ENCODE measurements at places on chromosomes 6 and 20.

- DNase-seq = no peak
Observed at GRCh38 chr20:50293284-50294139, 102.9 kb downstream of the CEBPB start.

GRCh38 chr6:43579171-43579570 is 3.2 kb downstream of the POLH start:
- DNase-seq = no peak

DNA sequence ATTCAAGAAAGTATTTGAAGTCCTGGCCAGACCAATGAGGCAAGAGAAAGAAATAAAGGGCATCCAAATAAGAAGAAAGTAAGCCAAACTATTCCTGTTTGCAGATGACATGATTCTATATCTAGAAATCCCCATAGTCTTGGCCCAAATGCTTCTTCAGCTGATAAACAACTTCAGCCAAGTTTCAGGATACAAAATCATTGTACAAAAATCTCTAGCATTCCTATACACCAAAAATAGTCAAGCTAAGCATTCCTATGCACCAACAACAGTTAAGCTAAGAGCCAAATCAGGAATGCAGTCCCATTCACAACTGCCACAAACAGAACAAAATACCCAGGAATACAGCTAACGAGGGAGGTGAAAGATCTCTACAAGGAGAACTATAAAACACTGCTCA is 60.1 kb upstream of the PHIP start:
- no peak for DNase-seq

DNA sequence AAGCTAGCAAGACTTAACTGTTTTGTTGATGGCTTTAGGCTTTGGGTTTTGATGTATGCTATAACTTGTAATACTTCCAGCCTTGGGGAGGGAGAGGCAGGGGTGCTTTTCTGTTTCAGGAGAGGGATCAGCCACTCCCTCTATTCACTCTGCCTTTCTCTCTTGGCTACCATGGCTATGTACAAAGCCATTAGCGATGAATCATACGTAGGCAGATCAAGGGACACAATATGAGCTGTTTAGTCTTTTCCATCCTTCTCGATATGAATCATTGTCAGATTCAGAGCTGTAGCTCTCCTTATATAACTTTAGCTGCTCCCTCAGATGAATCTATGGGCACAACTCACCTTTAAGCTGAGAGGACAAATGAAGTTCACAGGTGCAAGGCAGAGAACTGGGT is 230.6 kb downstream of the TSHZ2 start:
- no peak for DNase-seq

- no peak for DNase-seq
Observed at GRCh38 chr20:47529840-47530239, 28.2 kb downstream of the NCOA3 start.

GRCh38 chr20:58568126-58568482 is 52.9 kb upstream of the APCDD1L start:
- DNase-seq = no peak

GRCh38 chr6:299104-299980 is 7.1 kb downstream of the DUSP22 start:
- DNase-seq = no peak

DNA sequence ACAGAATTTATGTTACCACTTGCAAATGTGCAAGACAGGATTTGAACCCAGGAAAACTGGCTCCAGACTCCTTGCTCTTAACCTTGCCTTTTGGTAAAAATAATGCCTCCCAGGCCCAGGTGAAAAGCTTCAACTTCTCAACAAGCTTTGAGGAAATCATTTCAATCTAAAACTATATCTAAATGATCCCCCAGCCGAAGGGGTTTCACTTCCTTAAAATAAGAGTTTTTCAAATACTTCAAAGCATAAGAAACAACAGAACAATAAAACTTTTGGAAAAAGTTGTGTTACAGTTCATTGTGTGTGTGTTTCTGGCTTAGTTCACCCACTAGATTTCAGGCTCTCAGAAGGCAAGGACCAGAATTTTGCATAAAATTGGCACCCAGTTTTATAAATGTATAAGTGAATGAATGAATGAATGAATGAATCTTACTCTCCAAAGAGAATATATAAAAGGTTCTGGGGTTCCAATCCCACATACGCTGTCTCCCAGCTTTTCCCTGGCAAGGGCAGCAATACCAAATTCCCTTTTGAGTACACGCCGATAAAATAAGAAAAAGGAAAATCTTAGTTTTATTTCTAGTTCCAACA is 5.4 kb downstream of the OR2H2 start:
- DNase-seq = no peak

DNA sequence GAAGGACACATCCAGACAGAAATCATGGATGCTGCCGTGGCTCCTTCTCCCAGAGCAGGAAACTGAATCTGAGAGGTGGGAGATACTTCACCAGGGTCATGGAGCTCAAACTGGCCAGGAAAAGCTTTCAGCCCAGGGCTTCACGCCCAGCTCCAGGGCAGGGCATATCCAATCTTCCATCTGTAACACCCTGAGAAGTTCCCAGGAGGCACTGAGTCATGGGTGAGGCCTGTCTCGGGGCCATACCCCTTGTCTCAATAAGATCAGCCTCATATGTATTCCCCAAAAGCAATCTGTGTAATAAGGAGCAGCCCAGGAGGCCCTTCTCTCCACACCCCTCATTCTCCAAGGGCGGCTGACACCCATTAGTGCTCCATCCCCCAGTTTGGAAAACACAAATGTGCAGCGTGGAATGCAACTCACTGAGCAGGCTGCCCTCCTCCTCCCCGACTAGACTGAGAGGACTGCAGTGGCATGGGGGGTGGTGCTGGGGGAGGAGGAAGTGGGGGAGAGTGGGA is 439.3 kb upstream of the SULF2 start:
- DNase-seq = no peak

GRCh38 chr6:16183187-16183664 is 54.3 kb downstream of the MYLIP start:
- DNase-seq = no peak

GRCh38 chr6:12007473-12007872 is 4.6 kb upstream of the HIVEP1 start:
- no peak for DNase-seq

GRCh38 chr6:38337819-38338465 is 301.8 kb downstream of the BTBD9 start:
- no peak for DNase-seq

- no peak for DNase-seq
Observed at GRCh38 chr6:111871725-111872400, 1.4 kb downstream of the FYN start.

GRCh38 chr20:9149796-9150195 is 80.9 kb downstream of the PLCB4 start:
- no peak for DNase-seq

DNA sequence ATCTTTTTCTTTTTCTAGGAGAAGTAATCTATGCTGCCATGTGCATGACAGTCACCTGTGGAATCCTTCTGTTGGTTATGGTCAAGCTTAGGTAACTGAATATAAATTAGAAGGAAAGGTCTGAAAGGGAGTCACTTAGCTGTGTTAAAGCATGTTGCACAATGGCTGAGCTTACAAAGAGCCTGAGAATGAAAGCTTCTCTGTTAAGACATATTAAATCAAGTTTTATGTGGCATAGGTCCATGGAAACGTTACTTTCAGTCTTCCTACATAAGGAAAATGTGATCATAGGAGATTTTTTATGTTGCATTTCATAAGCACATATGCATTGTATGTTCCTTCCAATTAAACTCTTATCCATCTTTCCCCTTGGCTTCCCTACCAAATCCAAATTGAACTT is 72.1 kb downstream of the GFRAL start:
- no peak for DNase-seq

DNA sequence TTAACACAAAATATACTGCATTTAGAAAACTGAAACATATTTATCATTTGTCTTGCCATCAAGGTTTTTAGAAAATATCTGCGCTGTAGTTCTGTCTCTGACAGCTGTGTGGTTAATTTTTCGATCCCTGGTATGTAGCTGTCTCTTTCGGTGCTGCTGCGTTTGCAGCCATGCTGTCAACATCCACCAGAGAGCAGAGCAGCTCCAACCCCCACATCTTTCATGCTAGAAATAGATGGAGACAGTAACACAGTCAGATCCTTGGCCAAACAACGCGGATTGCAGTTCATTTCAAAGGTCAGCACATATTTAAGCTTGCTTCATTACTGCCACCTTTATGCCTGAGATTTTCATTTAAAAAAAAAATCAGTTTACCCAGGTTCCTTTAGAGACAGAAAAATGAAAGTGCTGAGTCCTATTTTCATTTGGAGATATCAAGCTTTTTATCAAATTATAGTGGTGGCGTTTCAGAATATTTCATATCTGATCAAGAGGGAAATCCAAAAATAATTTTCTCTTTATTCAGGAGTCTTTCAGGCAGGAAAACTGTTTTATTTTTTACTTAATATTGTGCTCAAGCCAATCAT is 157.7 kb upstream of the MMS22L start:
- no peak for DNase-seq

DNA sequence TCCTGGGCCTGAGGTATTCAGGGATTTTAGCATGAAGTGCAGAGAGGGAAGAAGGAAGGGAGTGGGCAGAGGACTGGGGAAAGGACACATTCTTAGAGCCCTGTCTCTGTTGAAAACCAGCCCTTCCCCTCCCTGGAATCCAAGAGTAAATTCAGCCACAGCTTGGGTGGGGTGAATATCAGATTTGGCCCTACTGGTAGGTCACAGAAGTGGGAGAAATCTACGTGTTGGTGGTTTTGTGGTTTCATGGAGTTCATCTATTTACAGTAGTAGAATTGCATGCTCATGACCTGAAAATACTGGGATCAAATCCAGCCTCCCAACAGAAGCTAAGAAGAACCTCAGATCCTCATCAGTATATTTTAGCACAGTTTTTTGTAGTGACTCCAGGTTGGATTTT is 404.4 kb downstream of the BMP2 start:
- DNase-seq = no peak

DNA sequence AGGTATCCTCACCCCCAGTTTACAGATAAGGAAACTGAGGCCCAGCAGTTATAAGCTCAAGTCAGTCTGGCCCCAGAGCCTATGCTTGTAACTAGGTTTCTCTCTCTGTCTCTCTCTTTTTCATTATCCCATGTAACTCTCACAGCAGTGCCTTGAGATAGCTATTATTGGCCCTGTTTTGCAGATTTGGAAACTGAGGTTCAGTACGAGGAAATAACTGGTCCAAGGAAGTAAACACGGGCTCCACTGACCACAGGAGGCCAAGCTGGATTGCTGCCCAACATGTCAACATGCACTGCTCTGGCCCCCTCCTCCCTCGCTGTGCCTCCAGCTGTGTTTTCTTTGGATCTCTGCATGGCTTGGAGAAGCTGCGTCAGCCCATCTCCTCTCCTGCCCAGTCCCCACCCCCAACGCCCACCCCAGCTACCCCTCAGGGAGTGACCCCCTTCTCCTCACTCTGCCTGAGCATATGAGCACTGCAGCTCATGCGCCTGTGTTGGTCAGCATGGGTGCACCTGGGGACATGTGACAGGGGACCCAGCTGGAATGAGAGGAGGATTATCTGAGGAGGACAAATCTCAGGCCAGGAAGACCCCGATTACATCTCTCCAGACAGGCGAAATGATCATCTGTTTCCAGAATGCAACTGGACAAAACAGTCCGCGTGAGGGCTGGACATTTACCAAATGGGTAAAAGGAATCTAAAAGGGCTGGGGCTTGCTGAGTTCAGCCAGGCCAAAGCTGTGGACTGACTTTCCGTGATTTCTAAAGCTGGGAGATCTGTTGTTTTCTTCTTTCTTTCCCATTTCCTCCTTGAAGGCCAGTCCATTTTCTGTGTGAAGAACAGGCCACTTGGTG is 7.8 kb upstream of the PLTP start:
- no peak for DNase-seq

GRCh38 chr20:16607364-16608276 is 34.4 kb upstream of the KIF16B start:
- DNase-seq = no peak

GRCh38 chr6:45469663-45470062 is 91.9 kb upstream of the SUPT3H start:
- no peak for DNase-seq

GRCh38 chr6:35590622-35591066 is 77.9 kb upstream of the TULP1 start:
- DNase-seq = no peak
